ENCODE measurements at places on chromosomes 1 and 21. TPM values are rescaled to one million over a fixed set of nuclear protein-coding genes. Genes with fewer than 3 reads are reported as not detected.
A peak's percentile ranks its signal among the peaks of the same experiment; 100 is the strongest.

Gene AP4B1
- 16.1 TPM for total RNA-seq

Gene KRTAP6-3
- not detected for total RNA-seq

Gene TRMT1L
- total RNA-seq: 16.0 TPM

GRCh38 chr21:42150474-42151085 lies 68.4 kb upstream of the ABCG1 start:
- no peaks in the 10 kb centered on the region for H3K27me3 ChIP-seq
- DNase-seq: peak; percentile 59
- H3K4me3 ChIP-seq: no peak overlapping the region

GRCh38 chr1:208208132-208208487 lies 36.1 kb downstream of the PLXNA2 start:
- H3K4me3 ChIP-seq: no peak overlapping the region
- no peaks in the 10 kb centered on the region for H3K27me3 ChIP-seq
- peaks cover 36% of the 10 kb centered on the region for H3K36me3 ChIP-seq
- peak overlapping the region; percentile 77 for H3K27ac ChIP-seq
- peaks cover 82% of the 10 kb centered on the region for H3K4me1 ChIP-seq

DNA sequence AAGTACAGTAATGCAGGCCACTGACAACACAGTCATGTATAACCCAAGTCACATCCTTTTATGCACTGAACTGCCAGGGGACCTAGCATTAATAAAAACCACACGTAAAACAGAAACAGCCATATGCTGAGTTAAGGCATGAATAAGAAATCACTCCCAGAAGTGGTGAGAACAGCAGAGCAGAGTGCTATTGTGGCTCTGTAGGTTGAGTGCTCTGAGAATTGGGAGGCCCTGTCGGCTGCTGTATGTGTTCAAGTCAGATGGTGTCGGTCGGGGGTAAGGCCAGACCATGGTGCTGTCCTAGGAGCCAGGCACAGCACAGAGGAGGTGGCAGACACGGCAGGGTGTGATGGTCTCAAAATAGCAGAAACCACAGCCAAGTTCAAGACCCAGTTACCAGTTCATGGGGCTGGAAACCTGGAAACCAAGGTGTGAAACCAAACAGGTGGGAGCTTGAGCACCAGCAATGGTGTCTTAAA lies 126.6 kb upstream of the COA6 start:
- H3K27me3 ChIP-seq: no peaks in the 10 kb centered on the region
- H3K4me1 ChIP-seq: no peaks in the 10 kb centered on the region
- DNase-seq: no peak

DNA sequence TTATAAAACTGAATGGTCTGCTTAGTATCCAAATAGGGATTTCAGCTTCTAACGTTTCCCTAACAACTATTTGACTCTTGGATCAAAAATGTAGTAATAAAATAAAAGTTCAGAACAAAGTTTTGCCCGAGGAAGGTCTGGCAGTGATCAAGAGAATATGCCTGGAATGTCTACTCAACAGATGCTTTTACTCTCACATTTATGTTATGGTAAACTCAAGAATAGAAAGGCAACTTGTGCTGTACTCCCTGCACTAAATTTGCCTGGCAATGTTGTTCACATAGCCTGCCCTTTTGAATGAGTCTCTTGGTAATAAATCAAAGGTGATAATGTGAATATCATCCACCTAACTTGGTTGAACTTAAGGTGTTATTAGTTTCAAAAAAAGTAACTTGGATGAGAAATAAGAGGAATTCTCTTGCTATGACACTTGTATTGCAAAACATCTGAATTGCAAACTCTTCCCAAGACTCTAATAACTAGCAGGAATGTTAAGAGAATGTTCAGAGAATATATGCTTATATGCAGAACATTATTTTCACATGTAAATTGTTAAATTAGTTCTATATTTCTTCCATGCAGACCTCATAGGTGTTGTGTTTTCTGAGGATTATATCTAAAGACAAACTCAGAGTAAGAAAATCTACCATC lies 215.8 kb downstream of the COL24A1 start:
- no peaks in the 10 kb centered on the region for H3K27me3 ChIP-seq
- H3K36me3 ChIP-seq: no peaks in the 10 kb centered on the region
- no peak overlapping the region for H3K27ac ChIP-seq
- H3K4me3 ChIP-seq: no peak overlapping the region
- DNase-seq: no peak
- H3K4me1 ChIP-seq: no peaks in the 10 kb centered on the region
